ENCODE measurements at places on chromosomes 16 and 17.

DNA sequence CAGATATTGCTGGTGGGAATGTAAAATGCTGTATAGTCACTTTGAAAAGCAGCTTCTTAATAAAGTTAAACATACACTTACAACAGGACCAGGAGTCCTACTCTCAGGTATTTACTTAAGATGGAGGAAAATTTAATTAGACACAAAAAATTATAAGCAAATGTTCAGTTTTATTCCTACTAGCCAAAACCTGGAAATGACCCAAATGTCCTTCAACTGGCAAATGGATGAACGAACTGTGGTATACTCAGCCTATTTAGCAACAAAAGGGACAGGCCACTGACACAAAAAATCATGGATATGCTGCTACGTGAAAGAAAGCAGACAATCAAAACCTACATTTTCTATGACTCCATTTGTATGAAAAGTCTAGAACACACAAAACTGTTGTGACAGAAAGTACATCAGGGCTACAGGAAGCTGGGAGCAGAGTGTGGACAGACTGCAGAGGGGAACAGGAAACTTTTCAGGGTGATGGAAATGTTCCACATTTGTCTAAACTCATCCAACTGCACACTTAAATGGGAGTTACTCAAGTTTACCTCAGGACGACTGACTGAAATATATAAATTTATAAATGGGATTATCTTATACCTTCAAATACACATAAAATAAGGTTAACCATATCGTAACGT lies 49.3 kb upstream of the MNT start:
- no peak for DNase-seq

GRCh38 chr17:5194346-5194745 lies 2.7 kb upstream of the ZNF594 start:
- DNase-seq, result no peak

- DNase-seq, result no peak
These were observed 126.9 kb downstream of the PARN start for GRCh38 chr16:14502932-14503741.

DNA sequence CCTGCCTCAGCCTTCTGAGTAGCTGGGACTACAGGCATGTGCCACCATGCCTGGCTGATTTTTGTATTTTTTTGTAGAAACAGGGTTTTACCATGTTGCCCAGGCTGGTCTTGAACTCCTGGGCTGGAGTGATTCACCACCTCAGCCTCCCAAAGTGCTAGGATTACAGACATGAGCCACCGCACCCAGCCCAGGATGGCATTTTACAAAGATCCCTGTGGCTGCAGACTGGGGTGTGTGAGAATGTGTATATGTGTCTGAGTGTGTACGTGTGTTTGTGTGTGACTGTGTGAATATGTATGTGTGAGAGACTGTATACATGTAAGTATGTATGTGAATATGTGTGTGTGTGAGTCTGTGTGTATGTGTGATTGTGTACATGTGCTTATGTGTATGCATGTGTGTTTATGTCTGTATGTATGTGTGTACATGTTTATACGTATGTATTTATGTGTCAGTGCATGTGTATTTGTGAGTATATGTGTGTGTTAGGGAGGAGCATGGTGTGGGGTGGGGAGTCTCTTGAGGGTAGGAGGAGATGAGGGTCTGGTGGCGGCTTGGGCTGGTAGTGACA lies 17.0 kb downstream of the RPTOR start:
- DNase-seq, result no peak

GRCh38 chr17:40382251-40382650 lies 17.7 kb upstream of the GJD3 start:
- no peak for DNase-seq

DNA sequence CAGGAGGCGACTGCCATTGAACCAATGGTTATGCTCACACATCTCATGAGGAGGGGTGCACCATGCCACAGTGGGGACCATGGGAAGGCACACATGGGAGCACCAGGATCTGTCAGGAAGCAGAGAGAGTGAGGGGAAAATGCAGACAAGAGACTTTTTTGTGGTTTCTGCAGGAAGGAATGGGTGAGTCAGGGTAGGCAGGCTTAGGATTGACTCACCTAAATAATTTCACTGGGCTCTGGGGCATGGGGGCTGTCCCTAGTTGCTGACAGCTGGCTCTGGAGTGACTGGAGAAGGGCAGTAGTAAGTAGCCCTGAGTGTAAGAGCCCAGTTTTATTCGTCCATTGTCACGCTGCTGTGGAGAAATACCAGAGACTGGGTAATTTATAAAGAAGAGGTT lies 202.4 kb downstream of the AXIN2 start:
- DNase-seq, result peak; percentile 90

DNA sequence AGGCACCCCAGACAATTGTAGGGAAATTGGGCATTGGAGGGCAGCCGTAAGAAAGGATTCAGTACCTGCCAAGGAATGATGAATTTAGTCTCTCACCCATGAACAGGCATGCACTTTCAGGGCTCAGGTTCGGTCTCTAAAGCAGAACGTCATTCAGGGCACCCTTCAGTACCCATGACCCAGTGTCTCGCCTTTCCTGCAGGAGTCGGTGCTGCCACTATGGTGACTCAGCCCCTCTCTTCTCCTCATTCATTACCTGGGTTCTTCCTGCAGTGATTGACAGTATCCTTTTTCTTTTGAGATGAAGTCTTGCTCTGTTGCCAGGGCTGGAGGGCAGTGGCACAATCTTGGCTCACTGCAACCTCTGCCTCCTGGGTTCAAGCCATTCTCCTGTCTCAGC lies 8.4 kb downstream of the SOST start:
- no peak for DNase-seq

GRCh38 chr17:31815212-31815730 lies 43.8 kb downstream of the COPRS start:
- no peak for DNase-seq

- DNase-seq, result peak; percentile 35
These were observed at the start of gene BCKDK for GRCh38 chr16:31108035-31108793. BCKDK (plus strand) TSS chr16:31108386; CDS start chr16:31109224, 838 bp downstream.

- no peak for DNase-seq
These were observed 483.7 kb downstream of the SOX9 start for GRCh38 chr17:72604518-72604917.

DNA sequence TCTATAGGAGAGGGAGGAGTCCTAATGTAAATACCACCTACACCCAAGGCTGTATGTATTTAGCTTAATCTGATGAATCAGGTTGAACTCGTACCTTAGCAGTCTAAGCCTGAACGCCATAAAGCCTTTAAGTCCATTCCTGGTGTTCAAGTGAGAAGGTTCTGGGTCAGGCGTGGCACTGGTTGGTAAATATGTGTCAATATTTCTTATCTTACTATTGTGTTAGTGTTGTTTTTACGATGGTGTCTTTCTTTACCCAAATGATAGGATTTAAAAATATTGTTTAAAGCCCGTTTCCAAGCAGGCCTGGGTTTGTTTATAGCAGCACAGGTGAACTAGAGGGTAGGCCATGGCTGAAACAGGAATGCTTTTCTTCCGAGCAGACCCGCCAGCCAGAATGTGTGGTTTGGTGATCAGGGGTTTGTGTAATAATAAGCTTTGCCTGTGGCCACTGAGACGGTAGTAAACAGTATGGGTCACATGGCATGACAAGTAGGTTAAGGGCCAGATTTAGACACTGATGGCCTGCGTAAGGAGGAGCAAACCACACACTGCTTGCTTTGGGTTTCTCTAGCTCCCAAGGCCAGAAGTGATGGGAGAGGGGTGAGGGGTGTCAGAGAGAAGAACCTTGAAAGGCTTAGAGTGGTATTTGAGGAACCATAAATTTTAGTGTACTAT lies 3.3 kb downstream of the TMEM94 start:
- DNase-seq, result no peak

DNA sequence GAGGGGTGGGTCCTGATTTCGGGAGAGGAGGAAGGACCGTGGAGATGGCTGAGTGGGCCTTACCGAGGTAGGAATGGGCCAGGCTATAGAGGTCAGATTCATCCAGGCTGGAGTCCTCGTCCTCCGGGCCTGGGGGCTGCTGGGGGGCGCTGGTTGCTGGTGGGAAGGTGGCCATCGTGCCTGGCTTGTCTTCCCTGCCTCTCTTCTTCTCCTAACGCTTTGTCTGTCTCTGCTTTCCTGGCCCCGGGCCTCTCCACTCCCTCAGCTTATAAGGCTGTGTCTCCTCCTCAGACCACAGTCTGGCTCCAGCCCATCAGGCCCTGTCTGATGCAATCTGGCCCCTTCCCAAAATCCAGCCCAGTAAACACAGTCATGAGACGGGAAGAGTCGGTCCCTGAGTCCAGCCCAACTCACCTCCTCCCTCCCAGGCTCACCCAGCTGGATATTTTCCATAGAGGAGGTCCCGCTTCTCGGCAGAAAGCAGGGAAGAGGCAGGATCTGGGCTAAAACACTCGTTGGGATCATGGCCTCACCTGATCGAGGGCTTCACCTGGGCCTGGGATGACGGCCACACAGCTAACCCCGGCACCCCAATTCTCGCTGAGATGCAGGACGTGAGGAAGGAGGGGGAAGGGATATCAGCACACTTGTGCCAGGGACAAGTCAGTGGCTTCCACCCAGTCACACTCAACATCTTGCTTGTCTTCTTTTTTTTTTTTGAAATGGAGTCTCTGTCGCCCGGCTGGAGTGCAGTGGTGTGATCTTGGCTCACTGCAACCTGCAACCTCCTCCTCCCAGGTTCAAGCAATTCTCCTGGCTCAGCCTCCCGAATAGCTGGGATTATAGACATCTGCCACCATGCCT lies at the start of gene NUPR1:
Gene NUPR1 (minus strand): TSS at position 242 of the 864 bp plus-strand sequence. CDS start 67 bp downstream, at position 175.
- no peak for DNase-seq

GRCh38 chr17:30263552-30264333 lies 28.0 kb downstream of the BLMH start:
- no peak for DNase-seq

- DNase-seq, result no peak
These were observed 45.0 kb upstream of the GCSH start for GRCh38 chr16:81140930-81141780.

GRCh38 chr17:76458580-76459490 lies 5.9 kb upstream of the UBE2O start:
- DNase-seq, result no peak

DNA sequence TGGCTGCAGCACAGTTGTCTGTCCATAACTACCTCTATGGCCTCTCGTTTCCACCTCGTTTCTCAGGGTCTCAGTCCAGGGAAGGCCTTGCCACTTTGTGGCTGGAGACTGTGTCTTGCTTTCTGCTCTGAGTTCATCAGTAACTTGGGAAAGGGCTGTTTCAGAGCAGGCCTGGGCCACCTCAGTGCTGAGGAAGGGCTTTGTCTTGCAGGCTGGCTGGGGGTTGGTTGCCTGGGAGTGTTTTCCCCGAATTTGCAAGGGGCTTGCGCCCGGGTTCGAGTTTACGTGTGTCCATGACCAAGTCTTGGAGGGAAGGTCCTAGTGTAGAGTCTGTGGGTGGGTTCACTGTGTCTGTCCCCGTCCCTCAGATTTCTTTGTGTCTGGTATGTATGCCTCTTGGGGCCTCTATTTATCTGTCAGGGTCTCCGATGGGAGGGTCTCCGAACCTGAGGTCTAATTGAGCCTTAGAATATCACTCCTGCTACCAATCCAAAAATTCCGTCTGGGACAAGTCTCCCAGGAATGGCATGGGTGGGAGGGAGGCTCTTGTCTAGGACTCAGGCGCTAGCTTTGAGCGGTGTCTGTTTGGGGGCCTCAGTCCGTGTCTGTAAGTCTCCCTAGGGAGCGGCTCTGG lies 594 bp upstream of the TGFB1I1 start:
- DNase-seq, result no peak

GRCh38 chr16:17101646-17102045 lies 369.1 kb downstream of the XYLT1 start:
- no peak for DNase-seq

DNA sequence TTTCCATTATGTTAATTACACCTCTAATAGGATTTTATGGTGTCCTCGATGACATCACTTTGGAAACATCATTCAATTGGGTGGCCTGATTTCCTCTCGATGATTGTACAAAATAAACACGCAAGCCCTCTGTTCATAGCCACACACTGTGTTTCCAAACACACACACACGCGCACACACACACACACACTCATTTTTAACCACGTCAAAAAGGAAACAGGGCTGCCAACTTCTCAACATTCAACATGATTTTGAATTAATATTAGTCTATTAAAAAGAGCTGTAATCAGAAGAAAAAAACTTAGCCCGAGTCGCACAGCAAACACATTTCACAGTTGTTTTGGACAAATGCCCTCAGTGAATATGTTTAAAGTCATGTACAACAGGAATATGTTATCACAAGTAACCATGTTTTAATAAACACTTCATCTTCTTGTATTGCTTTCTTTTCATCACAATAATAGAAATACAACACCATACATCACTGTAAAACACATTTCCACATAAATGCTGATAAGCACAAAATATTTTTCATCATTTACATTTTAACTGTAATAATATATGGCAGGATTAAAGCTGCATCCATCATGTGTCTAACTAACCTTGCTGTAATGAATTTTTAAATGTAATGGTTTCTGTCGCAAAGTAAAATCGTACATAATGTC lies 219.1 kb upstream of the IRX3 start:
- DNase-seq, result no peak

Data from T1000 (cell line).